ENCODE measurements at places on chromosomes 1 and 21.

DNA sequence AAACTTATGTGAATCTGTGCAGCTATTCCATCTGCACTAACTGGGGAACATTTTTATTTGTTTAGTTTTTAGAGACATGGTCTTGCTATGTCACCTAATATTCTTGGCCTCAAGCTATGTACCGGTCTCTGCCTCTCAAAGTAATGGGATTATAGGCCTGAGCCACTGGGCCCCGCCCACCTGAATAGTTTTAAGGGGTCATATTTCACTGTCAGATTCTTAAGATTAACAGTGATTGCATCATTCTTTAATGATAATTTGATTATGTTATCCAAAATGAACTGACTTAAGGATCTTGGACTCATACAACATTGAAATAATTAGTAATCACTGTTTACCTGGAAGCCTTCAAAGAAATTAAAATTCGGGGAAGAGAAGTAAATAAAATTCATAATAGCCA is 12.6 kb upstream of the KLF18 start:
- DNase-seq, result no peak

DNA sequence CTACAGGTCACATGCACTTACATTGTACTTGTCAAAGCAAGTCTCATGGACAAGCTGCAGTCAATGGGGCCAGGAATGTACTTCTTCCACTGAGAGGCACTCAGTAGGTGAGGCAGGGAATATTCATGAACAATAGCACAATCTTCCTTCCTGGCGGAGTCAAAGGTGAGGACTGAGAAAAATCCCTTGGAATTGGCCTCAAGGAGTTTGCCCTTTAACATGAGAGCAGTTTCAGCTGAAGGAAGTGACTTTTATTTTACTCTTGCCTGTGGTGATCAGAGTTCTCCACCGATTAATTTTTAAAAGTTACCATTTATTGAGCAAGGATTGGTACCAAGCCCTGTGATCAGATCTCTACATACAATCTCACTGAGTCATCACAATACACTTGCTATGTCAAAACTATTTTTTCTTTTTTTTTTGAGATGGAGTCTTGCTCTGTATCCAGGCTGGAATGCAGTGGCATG is 11.2 kb upstream of the AK2 start:
- DNase-seq, result no peak

GRCh38 chr21:41443562-41443961 is 17.5 kb downstream of the MX1 start:
- DNase-seq, result no peak

DNA sequence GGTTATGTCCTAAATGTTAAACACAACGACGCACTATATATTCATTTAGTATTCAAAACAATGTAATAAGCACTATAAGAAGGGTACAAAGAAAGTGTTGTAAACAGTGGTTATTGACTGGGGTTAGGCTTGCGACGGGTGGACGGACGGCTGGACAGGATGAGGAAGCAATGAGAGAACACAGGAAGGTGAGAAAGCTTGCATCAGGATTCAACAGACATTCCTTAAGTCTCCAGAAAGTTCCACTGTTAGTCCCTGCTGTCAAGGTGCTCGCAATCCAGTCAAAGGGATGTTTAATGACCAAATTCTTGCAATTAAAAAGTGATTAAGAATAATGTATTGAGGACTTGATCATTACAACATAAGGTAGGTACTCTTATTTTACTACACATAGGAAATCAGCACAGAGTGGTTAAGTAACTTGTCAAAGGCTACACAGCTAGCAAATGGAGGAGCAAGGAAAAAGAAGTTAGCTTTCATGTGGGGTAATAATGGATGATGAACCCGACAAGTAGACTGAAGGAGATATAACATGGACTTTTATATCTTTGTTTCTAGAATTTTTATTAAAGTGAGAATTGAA is 994 bp upstream of the ACBD6 start:
- no peak for DNase-seq

- no peak for DNase-seq
Observed at GRCh38 chr1:224939844-224940425, 10.5 kb downstream of the DNAH14 start.

- DNase-seq, result no peak
Observed at GRCh38 chr1:82628887-82629286, 828.2 kb downstream of the ADGRL2 start.

DNA sequence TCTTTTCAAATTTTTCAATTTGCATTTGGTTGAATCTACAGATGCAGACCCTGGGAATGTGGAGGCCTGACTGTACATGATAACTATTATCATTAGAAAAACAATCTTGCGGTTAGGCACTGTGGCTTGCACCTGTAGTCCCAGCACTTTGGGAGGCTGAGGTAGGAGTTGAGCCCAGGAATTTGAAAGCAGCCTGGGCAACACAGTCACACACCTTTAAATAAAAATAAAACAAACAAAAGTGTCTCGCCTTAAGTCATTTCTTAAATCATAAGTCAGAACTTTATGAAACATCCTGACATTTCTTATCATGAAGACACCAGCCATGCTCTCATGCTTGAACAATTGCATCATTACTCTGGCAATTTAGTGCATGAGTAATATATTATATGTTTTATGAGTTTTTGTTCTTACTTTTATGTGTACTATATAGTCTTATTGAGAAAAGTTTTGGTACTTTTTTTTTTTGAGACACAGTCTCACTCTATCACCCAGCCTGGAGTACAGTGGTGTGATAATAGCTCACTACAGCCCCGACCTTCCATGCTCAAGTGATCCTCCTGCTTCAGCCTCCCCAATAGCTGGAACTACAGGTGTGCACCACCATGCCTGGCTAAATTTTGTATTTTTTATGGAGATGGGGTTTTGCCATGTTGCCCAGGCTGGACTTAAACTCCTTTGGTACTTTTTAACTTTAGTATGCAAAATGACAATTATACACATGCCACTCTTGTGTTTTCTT is 7.8 kb downstream of the TBX19 start:
- DNase-seq, result peak; percentile 53

- DNase-seq, result no peak
Observed at GRCh38 chr1:162530307-162530987, 31.1 kb upstream of the UAP1 start.

DNA sequence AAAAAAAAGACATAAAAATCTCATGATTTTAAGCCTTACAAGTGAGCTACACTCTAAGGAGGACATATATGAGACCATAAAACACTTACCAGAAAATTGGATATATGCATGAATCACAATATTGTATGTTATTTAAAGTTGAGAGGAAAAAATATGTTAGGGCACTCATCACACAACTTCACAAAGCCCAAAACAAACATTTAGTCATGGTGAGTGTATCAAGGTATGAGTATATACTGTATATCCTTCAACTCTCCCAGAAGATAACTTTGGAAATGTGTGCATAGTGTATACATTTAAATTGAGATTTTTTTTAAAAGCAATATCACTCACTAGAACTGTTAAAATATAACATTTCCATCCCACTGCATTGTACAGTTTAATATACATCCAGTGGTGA is 259.3 kb downstream of the SRGAP2C start:
- DNase-seq, result no peak

DNA sequence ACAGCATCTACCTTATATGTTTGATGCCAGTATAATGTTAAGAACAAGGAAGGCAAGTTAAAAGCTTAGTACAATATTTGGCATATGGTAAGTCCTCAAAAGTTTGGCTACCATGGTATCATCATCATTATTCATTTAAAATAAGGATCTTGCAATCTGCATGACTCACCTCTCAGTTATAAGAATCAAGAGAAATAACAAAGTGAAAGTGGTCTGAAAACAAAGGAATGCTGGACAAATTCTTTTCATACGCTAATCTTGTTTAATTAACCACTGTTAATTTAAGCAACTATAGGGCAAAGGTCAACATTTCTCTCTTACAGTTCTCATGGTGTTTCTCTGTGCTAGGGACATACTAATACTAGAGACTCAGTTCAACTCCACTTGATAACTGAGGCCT is 13.0 kb upstream of the CLDN19 start:
- DNase-seq, result no peak

- no peak for DNase-seq
Observed at GRCh38 chr1:36303650-36304360, 2.4 kb upstream of the SH3D21 start.

All from hematopoietic multipotent progenitor cell treated with erythropoietin and hydrocortisone succinate and interleukin-3 and kit ligand, for 8 days (in vitro differentiated cells).